ENCODE measurements at places on chromosomes 7 and 10.

GRCh38 chr7:79636849-79637248 is 183.4 kb upstream of the MAGI2 start:
- DNase-seq = no peak

DNA sequence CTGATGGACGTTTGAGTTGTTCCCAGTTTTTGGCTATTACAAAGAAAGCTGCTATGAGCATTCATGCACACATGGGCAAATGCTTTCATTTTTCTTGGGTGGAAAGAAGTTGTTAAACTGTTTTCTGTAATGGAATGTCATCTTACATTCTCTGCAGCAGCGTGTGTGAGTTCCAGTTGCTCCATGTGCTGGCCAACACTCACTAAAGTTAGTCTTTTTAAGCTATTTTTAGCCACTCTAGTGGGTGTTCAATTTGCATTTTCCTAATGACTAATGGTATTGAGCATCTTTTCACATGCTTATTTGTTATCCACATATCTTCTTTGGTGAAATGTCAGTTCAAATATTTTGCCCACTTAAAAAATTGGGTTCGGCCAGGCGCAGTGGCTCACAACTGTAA is 82.8 kb upstream of the COL13A1 start:
- no peak for DNase-seq

DNA sequence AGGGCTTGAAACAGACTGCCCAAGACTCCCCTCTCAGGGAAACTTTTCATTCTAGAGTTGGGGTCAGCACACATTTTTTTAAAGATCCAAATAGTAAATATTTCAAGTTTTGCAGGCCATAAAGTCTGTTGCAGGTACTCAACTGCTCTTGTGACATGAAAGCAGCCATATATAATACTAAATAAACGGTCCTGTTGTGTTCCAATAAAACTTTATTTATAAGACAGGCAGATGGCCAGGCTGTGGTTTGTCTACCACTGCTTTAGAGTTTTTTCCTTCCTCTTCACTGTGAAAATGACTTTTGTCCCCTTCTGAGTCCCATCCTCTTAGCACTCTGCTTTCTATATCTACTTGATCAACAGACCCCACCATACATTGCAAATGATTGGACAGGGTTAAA is 40.5 kb upstream of the TM9SF3 start:
- DNase-seq = no peak

- no peak for DNase-seq
Observed at GRCh38 chr7:57769958-57770357, 320.0 kb downstream of the ZNF716 start.

- DNase-seq = no peak
Observed at GRCh38 chr7:156224833-156225225, 412.6 kb upstream of the SHH start.

DNA sequence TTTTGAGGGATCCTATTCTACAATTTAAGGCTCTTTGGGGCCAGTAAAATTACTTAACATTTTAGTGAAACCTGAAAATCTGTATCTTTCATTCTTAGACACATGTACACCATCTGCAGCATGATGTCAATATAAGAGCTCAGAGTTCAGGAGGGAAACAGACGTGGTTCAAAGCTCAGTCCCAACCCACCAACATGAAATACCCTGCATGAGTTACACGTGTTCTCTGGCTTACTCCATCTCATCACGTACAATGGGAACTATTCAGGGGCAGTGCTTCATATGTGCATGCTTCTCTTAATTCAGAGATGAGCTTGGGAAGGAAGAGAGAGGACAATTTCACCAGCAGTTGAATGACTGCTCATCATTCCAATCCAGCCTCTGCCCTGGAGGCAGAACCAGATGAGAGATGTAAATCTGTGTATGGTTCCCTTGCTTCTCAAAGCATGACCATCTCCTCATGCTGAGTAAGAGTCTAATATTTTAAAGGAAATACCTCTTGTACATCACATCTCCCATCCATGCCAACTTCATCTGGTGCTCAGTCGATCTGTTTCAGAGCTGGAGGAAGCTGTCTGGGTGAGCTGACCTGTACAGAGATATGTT is 29.0 kb upstream of the ADAM12 start:
- DNase-seq = no peak

All from ecto neural progenitor cell (in vitro differentiated cells).